A549 treated with ZK216348 at 1 μM for 4 hours (cell line): ENCODE measurements at places on chromosomes 16 and 17. TPM values are rescaled to one million over a fixed set of nuclear protein-coding genes. Genes with fewer than 3 reads are reported as not detected.

Gene CCDC40
- total RNA-seq, result 4.5 to 8.1 TPM (median 7.3 TPM) in 5 replicates

Gene PER1
- total RNA-seq, result 26.4 to 39.3 TPM (median 37.0 TPM) in 5 replicates

Gene KCNG4
- total RNA-seq, result not detected in 5 replicates

Gene DCAKD
- total RNA-seq, result 16.0 to 19.7 TPM (median 18.7 TPM) in 5 replicates

Gene SNAI3
- total RNA-seq, result 0.14 to 0.15 TPM in 2 of 5 replicates, not detected in the others

Gene PAM16
- 58.5 to 74.5 TPM (median 66.4 TPM) in 5 replicates for total RNA-seq

Gene ABAT
- 0.15 to 0.47 TPM (median 0.25 TPM) in 5 replicates for total RNA-seq

Gene GNGT2
- 0.69 to 1.5 TPM (median 0.85 TPM) in 5 replicates for total RNA-seq

Gene CRISPLD2
- 2.6 to 3.5 TPM (median 3.1 TPM) in 5 replicates for total RNA-seq

Gene KCNJ16
- total RNA-seq, result 0.06 to 0.26 TPM (median 0.11 TPM) in 5 replicates

Gene SGCA
- total RNA-seq, result 0.95 to 1.6 TPM (median 1.2 TPM) in 5 replicates

Gene PTGES3L
- 0.69 to 1.2 TPM (median 0.74 TPM) in 5 replicates for total RNA-seq

Gene HAS3
- total RNA-seq, result 31.2 to 54.8 TPM (median 50.9 TPM) in 5 replicates

Gene SBK1
- total RNA-seq, result 0.17 to 0.45 TPM (median 0.35 TPM) in 5 replicates

Gene EVI2A
- not detected in 5 replicates for total RNA-seq

Gene SLFN12L
- total RNA-seq, result not detected in 5 replicates

Gene TEKT1
- 0.12 to 0.21 TPM in 2 of 5 replicates, not detected in the others for total RNA-seq

Gene CDRT15
- not detected in 5 replicates for total RNA-seq

Gene ENPP7
- not detected in 5 replicates for total RNA-seq

Gene VAT1L
- total RNA-seq, result not detected in 5 replicates

Gene HIRIP3
- 9.6 to 19.0 TPM (median 14.5 TPM) in 5 replicates for total RNA-seq

Gene CMTM1
- total RNA-seq, result 0.50 to 2.4 TPM (median 1.7 TPM) in 5 replicates

Gene TIMM22
- 23.0 to 30.3 TPM (median 28.3 TPM) in 5 replicates for total RNA-seq

Gene CMTM3
- 80.4 to 87.8 TPM (median 84.8 TPM) in 5 replicates for total RNA-seq

Gene RTN4RL1
- total RNA-seq, result 3.4 to 7.3 TPM (median 6.0 TPM) in 5 replicates

Gene CLDN6
- 0.20 to 0.56 TPM (median 0.41 TPM) in 4 of 5 replicates, not detected in the other for total RNA-seq

Gene CPPED1
- total RNA-seq, result 19.6 to 25.1 TPM (median 24.0 TPM) in 5 replicates

Gene DNAH2
- 0.01 TPM in 3 of 5 replicates, not detected in the others for total RNA-seq

Gene CHAD
- not detected in 5 replicates for total RNA-seq

Gene TUBG1
- total RNA-seq, result 126 to 157 TPM (median 153 TPM) in 5 replicates

Gene OR2C1
- not detected in 5 replicates for total RNA-seq

Gene BTBD17
- not detected in 5 replicates for total RNA-seq

Gene RHBDF1
- total RNA-seq, result 15.9 to 34.2 TPM (median 28.7 TPM) in 5 replicates

Gene CTRB1
- total RNA-seq, result not detected in 5 replicates

Gene CNP
- total RNA-seq, result 53.6 to 76.8 TPM (median 69.5 TPM) in 5 replicates

Gene POLDIP2
- 124 to 172 TPM (median 167 TPM) in 5 replicates for total RNA-seq

Gene FKBP10
- total RNA-seq, result 70.3 to 122 TPM (median 105 TPM) in 5 replicates

Gene KRTAP4-1
- total RNA-seq, result 0.32 TPM in 1 of 5 replicates, not detected in the others

Gene EFNB3
- total RNA-seq, result 1.2 to 1.7 TPM (median 1.5 TPM) in 5 replicates

Gene CYLD
- total RNA-seq, result 10.9 to 17.1 TPM (median 15.0 TPM) in 5 replicates

Gene PRSS36
- 0.83 to 2.0 TPM (median 0.93 TPM) in 5 replicates for total RNA-seq

Gene LDHD
- total RNA-seq, result 0.34 to 1.4 TPM (median 0.86 TPM) in 5 replicates

Gene SCGB1C2
- not detected in 5 replicates for total RNA-seq

Gene GLG1
- total RNA-seq, result 42.3 to 55.8 TPM (median 47.1 TPM) in 5 replicates

Gene CXCL16
- 11.6 to 20.8 TPM (median 17.1 TPM) in 5 replicates for total RNA-seq

Gene KRTAP3-1
- not detected in 5 replicates for total RNA-seq

Gene KRT28
- total RNA-seq, result not detected in 5 replicates

Gene ADAD2
- not detected in 5 replicates for total RNA-seq

Gene MAPT
- 1.0 to 2.5 TPM (median 1.7 TPM) in 5 replicates for total RNA-seq

Gene TMEM235
- total RNA-seq, result not detected in 5 replicates

Gene OTOP3
- not detected in 5 replicates for total RNA-seq

Gene TXNL4B
- 18.7 to 22.6 TPM (median 21.1 TPM) in 5 replicates for total RNA-seq

Gene TRIM65
- total RNA-seq, result 25.7 to 47.8 TPM (median 39.1 TPM) in 5 replicates

Gene ACSM2A
- total RNA-seq, result not detected in 5 replicates
